ENCODE measurements at places on chromosomes 2 and 18.

- no peak for DNase-seq
Measured at GRCh38 chr2:20370191-20370590, 19.5 kb upstream of the PUM2 start.

GRCh38 chr2:4420032-4420431 is 716.7 kb downstream of the DCDC2C start:
- no peak for DNase-seq

GRCh38 chr2:65443509-65444186 is 11.2 kb upstream of the SPRED2 start:
- DNase-seq = no peak

DNA sequence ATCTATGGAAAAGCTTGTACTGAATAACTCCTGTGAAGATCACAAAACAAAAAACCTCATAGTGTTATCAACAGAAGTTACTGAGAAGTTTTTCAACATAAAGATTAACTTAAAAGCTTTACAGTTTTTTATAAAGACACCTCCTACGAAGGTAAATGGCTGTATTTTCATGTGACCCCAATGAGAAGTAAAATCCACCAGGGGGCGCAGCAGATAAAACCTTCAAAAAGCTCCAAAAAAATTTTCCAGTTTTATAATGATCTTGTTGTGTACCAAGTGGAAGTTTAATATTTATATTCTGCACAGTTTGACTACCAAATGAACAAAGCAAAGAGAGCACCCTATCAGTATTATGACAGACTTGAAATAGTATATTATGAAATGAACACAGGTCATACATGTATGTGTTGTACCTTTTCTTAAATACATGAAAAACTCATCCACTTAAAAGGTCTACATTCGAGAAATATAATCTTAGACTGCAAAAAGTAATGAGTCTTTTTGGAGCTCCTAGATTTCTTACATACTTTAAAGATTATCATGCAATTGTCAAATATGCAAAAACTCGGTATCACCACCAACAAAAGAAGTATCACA is 38.5 kb downstream of the PNO1 start:
- DNase-seq = peak; percentile 5

DNA sequence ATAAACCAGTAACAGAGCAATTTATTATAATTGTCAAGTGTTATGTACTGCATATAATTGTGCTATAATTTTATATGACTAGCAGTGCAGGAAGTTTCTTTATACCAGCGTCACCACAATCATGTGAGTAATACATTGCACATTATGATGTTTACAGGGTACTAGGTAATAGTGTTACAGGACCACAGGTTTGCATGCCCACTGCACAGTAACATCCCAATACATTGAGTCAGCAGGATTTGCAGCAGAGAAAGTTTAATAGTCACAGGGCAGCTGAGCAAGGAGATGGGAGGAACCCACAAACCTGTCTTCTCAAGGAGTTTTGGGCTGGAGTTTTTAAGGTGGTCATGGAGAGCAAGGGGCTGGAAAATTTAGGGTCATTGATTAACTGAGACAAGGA is 1042.9 kb upstream of the ACVR2A start:
- DNase-seq = no peak

- no peak for DNase-seq
Measured at GRCh38 chr18:58662118-58662517, 9.1 kb upstream of the MALT1 start.

DNA sequence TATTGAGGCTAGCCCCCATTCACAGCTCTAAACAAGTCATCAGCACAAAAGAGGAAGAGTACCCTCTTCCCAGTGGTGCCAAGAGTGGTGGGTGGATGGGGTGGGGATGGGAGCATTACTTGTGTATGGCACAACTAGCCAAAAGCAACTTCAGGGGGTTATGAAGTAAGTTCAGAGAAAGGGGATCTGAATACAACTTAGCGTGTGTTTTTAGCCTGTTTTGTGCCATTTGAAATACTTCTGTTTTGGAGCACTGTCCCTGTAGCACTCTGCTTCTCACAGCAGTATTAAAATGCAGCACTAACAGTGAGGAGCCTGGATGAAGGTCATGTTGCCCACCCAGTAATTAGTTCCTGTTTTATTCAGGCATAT is 113.5 kb downstream of the CRIM1 start:
- no peak for DNase-seq

DNA sequence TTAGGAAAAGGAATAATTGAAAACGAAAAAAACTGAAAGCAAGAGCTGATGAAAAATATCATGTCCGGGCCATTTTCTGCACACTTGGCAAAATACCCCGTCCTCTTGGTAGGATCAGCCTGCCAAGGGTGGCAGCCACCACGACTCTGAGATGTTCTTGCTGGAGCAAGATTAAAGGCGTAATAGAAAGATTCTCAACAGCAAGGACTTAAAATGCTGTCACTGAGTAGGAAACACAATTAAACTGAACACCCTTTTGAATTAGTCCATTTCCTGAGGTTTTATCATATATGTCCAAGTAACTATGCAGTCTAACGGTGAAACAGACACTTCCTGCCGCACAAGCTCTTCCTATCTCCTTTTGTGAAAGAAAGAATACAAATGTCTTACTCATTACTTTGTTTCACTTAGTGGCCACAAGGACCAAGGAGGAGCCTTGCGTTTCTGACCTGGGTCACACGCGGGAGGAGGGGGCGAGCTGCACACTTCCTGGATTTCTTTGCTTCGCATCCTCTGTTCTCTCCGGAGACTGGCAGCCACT is 222.7 kb downstream of the PIEZO2 start:
- DNase-seq = no peak

- DNase-seq = no peak
Measured at GRCh38 chr2:104332731-104333130, 521.2 kb upstream of the POU3F3 start.

Data from AG04449 (cell line).